ENCODE measurements at places on chromosomes 1 and 21.

GRCh38 chr21:19508844-19509243, 1105.3 kb upstream of the TMPRSS15 start:
- DNase-seq = no peak

DNA sequence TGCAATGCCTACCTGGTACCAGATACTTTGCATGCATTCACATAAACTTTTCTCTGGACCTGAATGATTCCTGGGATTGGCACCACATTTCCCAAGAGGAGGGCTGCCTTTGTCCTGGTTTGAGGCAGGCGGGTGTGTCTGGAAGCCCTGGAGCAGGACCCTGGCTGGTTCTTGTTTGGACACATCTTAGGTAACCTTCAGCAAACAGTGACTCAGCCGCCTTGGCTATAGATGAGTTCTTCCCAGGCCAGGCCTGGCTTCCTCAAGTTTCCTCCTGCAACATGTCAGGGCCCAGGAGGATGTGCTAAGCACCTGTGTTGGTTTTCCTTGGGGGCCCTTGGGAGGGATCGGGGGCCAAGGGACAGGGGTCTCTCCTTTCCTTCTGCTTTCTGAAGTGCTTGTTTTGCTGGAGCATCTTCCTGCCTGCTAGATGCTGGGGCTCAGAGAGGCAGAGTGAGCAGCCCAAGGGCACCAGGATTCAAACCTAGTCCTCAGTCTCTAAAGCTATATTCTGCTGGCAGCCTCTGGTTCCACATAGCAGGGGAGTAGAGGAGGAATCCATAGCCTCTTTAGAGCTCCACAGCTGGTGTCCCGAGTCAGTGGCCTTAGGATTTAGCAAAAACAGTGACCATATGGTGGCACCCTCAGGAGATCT, 38.2 kb downstream of the PAX7 start:
- DNase-seq = no peak

GRCh38 chr21:37412603-37413360, 46.2 kb downstream of the DYRK1A start:
- no peak for DNase-seq

DNA sequence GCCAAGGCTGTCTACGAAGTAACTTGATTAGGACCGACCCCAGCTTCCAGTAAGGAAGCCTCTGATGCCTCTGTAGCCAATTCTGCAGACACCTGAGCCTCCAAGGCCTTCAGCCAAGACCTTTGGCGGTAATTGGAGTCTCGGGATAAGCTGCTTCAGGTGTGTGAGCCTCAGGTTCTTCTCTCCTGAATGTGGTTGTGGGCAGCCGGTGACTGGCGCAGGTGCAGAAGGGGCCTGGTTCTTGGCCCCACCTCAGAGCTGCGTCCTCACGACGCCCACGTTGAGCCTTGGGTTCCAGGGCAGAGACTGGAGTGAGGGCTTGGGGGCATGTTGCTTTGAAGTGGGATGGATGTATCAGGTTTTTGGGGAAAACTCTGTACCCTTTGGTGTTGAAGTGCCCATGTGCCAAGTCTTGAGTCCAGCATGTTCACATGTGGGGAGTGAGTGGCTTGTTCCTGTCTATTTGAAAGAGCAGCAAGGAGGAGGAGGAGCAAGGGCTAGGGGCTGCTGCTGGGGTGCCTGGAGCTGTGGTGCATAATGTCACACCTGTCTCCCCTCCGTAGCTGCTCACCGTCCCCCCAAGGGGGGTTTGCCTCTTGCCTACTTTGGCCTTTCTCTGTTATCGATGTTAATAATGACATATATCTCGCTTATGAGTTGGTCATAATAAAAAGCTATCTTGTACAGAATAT, 1.4 kb downstream of the PSEN2 start:
- DNase-seq = no peak
